HT-29 (cell line): ENCODE measurements at places on chromosomes 2 and 18. TPM values are rescaled to one million over a fixed set of nuclear protein-coding genes. Genes with fewer than 3 reads are reported as not detected.

- no peak for DNase-seq
Measured at GRCh38 chr2:183614799-183615435, 490.7 kb downstream of the NUP35 start.

GRCh38 chr2:140747665-140748064 lies 1383.2 kb downstream of the LRP1B start:
- no peak for DNase-seq

- no peak for DNase-seq
Measured at GRCh38 chr18:34280653-34281052, 55.9 kb upstream of the NOL4 start.

DNA sequence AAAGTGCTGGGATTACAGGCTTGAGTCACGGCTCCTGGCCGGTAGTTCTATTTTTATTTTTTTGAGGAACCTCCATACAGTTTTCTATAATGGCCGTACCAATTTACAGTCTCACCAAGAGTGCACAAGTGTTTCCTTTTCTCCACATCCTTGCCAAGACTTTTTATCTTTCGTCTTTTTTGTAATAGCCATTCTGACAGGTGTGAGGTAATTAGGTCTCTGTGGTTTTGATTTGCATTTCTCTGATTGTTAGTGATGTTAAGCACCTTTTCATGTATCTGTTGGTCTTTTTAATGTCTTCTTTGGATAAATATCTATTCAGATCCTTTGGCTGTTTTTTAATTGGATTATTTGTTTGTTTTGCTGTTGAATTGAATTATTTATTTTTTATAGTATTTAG lies 9.3 kb downstream of the ARMC9 start:
- no peak for DNase-seq

DNA sequence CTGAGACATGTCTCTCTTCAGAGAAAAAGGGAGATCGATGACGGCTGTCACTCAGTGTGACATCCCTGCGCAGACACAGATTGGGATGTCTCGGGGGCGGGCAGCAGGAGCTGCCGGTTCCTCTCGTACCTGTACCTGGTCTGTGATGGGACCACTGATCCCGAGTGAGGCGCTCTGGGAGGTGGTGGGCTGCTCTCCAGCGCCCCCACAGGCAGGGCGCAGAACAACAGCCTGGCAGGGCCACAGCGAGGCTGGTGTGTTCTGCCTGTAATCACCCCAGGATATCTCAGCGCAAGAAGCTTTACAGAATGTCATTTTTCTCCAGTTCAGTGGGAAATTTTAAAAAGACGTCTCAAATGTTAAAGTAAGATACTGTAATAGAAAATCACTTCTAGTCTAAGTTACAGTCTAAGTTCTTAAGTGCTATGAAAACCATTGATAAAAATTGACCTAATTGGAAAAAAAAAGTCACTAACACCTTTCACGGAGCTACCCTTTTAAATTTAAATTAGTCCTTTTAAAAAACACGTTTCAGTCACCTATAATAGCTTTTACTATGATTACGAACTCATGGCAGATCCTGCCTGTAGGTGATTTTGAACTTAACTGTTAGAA lies 189.8 kb downstream of the SNTG2 start:
- DNase-seq, result peak; percentile 58

Gene OXER1
- total RNA-seq, result not detected in 2 replicates

DNA sequence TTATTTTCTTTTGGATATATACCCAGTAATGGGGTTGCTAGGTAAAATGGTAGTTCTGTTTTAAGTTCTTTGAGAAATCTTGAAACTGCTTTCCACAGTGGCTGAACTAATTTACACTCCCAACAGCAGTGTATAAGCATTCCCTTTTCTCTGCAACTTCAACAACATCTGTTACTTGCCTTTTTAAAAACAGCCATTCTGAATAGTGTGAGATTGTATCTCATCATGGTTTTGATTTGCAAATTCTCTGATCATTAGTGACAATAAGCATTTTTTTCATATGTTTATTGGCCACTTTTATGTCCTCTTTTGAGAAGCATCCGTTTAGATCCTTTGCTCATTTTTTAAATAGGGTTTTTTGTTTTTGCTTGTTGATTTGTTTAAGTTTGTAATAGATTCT lies 291.3 kb upstream of the COL3A1 start:
- DNase-seq, result no peak

GRCh38 chr2:17813010-17813741 lies 3.1 kb upstream of the MSGN1 start:
- no peak for DNase-seq

Gene PIEZO2
- total RNA-seq, result not detected in 2 replicates

- DNase-seq, result no peak
Measured at GRCh38 chr18:74337912-74338309, 22.3 kb downstream of the C18orf63 start.

Gene LBX2
- 4.8 and 5.0 TPM in 2 replicates for total RNA-seq

DNA sequence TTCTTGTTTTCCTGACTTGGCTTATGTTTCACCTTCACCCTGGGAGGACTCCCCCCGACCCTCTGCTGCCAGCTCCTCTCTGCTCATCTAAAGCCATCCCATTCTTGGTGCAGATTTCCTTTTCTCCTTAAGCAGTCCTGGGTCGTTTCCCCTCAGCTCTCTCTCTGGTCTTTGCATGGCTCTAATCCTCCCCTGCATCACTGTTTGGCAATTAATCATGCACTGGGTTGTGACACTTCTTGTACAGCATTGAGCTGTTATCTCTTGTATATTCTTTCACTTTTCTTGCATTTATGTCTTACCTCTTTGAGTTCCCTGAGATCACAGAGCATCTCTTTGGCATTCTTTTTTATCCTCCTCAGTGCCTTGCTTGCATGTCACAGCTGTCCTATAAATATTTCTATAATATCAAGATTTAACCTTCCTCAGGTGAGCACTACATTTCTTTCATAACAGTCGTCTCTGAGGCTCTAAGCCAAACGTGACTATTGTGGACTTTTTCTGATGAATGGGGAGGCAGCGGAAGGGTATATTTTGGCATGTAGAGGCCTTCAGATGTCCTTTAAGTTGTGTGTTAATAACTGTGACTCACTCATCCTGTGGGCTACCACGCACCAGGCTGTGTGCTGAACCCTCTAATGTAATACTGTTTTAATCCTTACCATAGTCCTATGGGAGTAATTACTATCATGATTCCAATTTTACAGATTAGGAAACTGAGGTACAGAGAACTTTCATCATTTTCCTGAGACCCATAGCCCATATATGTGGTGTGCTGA lies 507.5 kb downstream of the SLC4A3 start:
- no peak for DNase-seq

Gene FRZB
- total RNA-seq, result 0.15 and 0.21 TPM in 2 replicates

DNA sequence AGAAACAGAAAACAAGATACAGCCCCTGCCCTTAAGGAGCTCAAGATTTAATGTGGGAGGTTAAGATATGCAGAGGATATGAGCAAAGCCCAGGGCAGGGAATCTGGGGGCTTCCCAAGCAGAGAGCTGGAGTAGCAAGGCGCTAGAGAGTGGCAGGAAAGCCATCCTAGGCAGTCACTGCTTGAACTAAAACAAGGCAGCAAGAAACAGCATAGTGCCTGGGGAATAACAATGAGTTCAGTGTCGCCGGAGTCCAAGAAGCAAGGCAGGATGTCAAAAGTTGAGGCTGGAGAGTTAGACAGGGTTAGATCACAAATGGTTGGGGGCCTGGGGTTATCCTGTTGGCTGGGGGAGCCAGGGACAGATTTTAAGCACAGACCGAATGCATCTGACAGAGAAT lies 24.6 kb downstream of the CDH2 start:
- no peak for DNase-seq
